ENCODE measurements at places on chromosomes 6 and 20.

DNA sequence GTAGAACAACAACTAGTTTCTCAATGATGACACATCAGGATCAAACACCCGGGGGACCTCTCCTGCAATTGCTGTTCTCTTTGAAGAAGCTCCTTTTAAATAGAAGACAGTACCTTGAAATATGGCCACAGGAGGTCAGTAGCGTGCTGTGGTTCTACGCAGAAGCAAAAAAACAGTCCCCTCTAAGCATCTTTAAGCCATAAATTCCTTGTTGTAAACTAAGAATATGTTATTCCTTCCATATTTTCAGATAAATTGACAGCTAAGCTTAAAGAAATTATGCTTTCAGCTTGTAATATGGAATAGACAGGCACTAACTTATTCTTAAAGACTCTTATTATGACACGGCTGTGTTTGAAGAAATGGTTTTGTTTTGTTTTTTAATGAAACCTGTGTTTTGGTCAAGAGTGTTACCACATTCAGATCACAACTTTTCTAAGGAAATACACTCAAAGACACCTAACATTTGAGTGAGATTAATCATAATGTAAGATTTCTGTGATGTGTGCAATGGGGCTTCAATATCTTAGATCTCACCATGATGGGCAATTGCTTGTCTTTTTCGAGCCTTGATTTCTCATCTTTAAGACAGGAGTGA lies 49.7 kb upstream of the IL20RA start:
- DNase-seq = peak; percentile 62

DNA sequence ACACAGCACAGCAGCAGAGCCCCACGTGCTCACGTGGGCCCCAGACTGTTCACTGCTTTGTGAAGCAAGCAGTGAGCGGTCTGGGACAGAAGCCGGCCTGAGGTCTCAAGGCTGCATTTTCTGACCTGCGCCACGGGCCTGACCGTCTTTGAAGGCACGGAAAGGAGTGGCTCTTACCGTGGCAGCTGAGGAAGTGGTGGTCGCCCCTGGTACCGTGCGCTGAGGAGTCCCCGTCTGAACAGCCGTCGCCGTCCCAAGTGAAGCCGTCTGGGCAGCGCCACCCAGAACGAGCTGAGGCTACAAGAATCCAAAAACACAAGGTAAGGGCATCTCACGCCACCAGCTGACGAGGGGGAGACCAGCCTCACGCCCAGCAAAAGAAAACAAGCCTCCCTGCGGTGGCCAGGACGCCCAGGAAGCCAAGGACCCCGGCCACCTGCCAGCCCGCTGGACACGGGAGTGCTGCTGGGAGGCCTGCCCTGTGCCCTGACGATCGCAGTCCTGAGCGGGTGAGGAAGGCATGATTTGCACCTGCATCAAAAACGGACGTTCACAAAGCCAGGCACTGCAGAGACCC lies 55.7 kb downstream of the TAF4 start:
- no peak for DNase-seq

DNA sequence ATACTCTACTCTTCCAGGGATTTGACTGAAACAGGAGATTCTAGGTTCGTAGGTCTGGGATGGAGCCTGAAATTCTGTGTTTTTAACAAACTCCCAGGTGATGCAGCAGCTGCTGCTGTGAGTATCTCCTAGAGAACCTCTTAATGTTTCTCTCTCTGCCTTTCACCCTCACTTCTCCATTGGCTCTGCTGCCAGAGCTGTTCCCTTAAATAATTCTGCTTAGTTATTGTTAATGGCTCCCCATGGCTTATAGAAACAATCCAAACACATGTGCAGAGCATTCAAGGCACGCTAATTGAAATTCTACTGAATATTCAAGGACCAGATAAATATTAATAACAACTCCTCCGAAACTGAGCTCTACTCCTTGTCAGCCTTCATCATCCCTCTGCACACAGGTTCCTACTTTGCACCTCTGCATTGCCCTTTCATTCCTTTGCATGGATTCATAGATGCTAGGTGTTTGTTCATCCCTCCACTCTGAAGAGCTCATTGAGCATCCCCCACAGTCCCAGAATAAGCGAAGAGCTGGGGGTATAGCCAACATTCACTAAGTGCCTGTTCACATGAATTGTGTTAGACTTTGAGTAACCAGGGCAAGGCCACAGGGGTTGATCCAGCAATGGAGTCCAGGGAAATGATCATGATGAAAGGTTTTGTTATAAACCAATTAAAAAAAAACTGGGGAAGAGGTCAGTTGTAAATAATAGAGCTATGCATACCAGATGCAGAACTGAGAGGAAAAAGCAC lies 488.4 kb upstream of the JAG1 start:
- DNase-seq = no peak

DNA sequence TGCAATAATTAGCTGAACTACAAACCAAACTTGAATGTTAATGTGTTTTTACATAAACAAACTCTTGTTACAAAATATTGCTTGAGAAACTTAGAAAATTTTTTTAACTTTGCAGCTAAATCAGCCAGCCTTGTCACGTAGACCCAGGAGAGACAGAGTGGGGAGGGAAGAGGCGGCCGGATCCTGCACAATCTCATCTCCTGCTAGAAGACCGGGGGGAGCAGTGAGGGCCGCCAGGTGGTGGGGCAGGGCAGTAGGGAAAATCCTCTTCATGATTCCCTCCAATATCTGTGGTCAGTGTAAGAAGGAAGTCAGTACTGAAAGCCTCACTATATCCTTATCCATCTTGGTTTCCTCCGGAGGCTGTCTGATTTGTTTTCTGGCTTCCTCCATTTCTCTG lies 193.3 kb downstream of the PACRG start:
- no peak for DNase-seq

GRCh38 chr6:82711105-82711827 lies 347.6 kb downstream of the TPBG start:
- no peak for DNase-seq

Measured in activated naive CD4-positive, alpha-beta T cell treated with anti-CD3 and anti-CD28 coated beads, Interleukin-2, amount 50 U/mL, for 72 hours (primary cell).